ENCODE measurements at places on chromosomes 16 and 17.

DNA sequence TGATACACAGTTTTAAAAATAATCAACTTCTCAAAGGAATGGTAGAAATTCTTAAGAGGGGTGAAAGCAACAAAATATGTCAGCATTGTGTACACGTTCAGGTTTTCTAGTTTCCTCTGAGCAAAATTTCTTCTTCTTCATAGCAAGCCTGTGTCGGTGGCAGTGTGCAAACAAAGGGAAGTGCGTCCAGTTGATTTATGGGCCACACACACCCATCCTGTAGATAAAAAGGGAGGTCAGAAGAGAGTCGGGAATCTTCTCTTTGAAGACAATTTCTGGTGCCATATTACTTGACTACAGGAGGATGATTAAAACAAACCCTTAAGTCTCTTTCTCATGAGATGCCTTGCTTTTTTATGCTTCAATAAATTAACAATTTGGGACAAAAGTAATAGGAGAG, 484.1 kb upstream of the SALL1 start:
- no peak for DNase-seq

DNA sequence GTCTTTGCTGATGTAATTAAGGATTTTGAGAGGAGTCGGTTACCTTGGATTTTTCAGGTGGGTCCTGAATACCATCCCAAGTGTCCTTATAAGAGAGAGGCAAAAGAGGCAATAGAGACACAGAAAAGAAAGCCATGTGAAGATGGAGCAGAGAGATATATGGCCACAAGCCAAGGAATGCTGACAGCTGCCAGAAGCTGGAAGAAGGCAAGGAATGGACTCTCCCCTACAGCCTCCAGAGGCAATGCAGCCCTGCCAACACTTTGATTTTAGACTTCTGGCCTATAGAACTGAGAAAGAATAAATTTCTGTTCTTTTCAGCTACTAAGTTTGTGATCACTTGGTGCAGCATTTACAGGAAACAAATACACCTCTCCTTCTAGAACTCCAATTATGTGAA, 8.2 kb upstream of the RNFT1 start:
- no peak for DNase-seq

DNA sequence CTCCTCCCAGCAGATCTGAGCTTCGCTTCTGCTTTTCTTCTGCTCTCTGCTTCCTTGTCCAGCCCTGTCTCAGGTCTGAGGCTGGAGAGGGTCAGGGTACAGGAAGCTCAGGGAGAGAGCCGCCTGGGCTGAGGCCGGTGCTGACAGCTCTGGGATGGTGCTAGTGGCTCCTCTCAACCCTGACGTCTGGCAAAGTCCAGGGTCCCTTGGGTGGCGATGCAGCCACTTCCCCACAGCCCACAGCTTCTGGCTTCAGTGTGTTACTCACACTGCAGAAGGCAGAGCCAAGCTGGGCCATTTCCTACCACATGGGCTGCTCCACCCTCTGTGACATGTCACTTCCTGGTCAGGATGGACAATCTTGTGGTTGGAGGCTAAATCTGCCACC, at the start of gene CD300C:
Gene CD300C, minus strand, starts transcription at position 273 of the 388 bp plus-strand sequence. CDS start 333 bp downstream, outside the sequence.
- no peak for DNase-seq

DNA sequence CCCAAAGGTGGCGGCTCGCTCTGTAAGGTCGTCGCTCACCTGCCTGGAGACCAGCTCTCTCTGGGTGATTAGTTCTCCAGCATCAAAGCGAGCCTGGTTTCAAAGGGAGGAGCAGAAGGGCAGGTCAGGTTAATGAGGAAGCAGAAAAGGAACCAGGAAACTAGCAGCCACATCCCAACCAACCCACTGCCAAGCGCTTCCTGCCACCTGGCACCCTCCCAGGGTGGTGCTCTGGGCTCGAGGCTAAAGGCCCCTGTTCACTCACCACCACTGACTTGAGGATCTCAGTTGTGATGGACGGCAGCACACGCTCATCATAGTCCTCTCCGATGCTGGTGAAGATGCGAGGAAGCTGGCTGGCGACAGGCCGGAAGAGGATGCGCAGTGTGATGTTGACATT, 5.6 kb downstream of the PHB1 start:
- DNase-seq = no peak

DNA sequence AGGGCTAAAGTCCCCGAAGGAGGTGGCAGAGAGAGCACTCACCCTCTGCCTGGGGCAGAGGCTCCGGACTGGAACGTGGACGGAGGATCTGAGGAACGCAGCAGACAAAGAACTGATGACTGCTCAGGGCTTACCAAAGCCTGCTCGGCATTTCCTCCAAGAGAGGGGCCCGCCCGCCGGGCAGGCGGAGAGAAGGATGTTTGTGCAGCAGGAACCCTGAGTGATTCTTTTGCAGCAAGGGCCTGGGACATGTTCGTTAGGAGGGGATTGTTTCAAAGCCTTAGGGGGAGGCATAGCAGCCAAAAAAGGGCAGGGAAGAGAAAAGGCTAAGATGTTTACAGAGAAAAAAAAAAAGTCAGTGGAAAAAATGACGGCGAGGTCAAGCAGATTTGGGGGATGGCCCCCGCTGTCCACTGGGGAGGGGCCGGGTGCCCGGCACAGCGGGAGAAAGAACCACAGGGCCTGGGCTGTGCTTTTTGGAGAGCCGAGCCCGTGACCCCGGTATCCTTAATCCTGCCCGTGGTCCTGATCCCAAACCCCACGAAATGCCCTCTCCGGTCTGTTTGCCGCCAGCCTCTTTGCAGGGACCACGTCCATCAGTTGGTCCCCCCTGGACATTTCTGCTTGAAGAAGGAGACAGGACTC, 129.3 kb downstream of the NTN1 start:
- no peak for DNase-seq

- DNase-seq = no peak
Measured at GRCh38 chr17:28078341-28079229, 36.1 kb downstream of the NLK start.

DNA sequence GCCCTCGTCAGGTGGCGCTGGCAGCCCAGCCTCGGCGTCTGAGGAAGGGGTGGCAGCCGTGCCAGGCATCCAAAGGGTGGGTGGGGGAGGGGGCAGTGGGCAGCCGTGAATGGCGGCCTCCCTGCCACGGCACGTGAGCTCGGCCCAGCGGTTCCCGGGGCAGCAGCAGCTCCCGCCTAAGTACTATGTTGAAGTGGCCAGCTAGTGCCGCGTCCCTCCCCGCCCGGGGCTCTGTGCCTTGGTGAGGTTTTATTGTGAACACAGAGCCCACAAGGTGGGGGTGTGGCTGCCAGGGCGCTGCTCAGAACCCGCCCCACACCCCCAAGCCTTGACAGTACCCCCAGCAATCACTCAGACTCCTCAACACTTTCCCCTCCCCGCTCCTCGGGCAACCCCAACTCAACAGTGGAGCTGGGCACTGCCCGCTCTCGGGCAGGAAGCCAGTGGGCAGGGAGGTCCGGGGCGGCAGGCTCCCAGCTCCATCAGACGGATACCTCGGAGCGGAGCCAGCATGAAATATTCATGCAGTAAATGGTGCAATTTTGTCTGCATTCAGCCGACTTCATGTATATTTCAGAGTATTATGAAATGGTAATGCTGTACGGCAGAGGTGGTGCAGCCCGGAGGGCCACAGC, 80.4 kb downstream of the ENGASE start:
- no peak for DNase-seq

GRCh38 chr17:74859459-74860228, at the start of gene GRIN2C:
Gene GRIN2C, minus strand, starts transcription at chr17:74859885. Its CDS starts 4,793 bp downstream, at chr17:74855092.
- DNase-seq = peak; percentile 31

DNA sequence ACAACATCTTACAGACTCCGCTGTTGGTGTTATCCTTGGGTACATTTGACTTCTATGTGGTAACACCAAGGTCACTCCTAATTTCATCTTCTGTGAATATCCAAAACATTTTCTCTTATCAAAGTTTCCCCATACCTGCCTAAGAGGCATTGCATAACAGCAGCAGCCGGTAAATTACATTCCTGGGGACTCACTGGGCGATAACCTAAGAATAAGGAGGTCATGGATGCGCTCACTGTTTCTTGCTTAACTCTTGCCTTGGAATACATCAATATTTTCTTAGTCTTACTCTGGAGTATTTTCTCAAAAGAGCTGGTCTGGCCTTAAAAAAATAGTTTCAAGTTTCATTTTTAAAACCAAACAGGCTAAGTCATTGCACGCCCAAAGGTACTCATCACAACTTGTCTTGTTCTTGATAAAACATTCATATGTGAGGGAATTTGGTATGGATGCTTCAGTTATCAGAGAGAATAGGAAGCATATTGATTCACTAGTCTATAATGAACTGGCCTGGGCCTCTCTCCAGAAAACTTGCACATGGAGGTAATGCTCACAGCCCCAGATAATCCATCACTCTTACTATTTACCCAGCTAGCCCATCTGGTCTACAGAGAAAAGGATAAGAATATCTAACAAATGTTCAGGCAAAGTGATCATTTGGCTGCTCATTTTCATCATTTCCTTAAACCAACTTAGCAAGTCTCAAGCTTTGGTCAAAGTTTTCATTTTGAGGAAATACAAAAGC, 235.0 kb upstream of the ERCC4 start:
- DNase-seq = no peak

- no peak for DNase-seq
Measured at GRCh38 chr17:51118330-51119195, 2.1 kb downstream of the SPAG9 start.

DNA sequence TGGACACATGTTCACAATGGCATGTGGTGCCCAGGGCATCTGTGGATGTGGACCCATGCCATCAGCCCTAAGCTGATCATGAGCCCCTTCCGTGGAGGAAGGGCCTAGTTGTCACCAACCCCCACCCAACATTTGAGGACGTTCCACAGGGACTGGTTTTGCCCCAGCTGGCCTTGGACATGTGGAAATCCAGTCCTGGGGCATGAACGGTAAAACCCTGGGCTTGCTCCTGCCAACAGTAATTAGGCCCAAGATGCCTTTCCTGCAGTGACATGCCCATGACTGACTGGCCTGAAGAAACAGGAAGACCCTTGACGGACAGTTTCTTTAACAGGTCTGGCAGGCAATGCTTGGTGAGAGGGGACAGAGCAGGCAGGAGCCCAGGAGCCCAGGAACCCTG, 7.7 kb downstream of the TNS4 start:
- no peak for DNase-seq

DNA sequence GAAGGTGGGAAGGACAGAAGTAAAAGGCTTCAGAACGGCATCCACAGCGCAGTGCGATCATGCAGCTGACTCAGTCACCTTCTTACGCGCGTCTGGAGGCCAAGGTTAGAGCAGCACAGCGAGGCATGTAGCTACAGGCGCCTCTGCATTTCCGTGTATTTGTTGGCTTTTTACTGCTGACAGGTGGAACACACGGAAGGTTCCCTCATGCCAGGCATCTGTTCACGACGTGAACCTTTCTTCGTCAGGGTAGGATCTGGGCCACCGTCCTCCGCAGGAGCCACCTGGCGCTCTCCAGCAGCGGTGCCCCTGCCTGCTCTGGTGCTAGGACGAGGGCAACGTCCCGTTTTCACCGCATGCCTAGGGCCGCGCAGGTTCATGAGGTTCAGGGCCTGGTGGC, 15.3 kb downstream of the TMEM204 start:
- DNase-seq = no peak

GRCh38 chr17:65181237-65182061, 44.3 kb downstream of the RGS9 start:
- no peak for DNase-seq

GRCh38 chr17:80453998-80454556, 22.3 kb downstream of the NPTX1 start:
- no peak for DNase-seq

DNA sequence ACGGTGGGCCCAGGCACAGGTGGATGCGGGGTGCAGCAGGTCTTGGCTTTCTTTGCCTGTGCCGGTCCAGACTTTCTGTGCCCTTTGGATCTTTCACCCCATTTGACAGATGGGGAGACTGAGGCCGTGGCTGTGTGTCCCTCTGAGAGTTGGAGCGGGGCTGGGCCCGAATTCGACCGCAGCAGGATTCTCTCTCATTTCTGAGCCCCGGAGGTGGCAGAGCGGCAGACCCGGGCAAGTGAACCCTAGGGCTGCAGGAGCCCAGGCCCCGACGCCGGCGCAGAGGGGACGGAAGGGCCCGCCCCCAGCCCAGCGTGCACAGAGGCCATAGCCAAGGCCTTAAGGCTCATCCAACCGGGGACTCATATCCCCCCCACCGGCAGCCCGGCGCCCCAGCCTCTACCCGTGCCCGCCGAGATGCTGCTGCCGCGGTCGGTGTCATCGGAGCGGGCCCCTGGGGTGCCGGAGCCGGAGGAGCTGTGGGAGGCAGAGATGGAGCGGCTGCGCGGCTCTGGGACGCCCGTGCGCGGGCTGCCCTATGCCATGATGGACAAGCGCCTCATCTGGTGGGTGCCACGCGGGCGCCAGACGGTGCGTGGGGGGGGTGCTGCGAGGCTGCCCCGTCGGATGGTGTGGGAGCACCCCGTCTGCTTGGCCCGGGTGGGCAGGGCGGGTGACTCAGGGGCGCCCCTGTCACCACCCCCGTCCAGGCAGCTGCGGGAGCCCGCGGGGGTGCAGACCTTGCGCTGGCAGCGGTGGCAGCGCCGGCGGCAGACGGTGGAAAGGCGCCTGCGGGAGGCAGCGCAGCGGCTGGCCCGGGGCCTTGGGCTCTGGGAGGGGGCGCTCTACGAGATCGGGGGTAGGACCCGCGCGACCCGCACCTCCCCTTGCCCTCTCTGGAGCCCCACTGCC, 857 bp downstream of the TMC8 start:
- no peak for DNase-seq

GRCh38 chr16:82671741-82672140, 45.0 kb downstream of the CDH13 start:
- peak; percentile 43 for DNase-seq

- DNase-seq = no peak
Measured at GRCh38 chr17:39737760-39738567, at the start of gene GRB7. Gene GRB7, plus strand, starts transcription at chr17:39737938. Its CDS starts 4,364 bp downstream, at chr17:39742302.

- no peak for DNase-seq
Measured at GRCh38 chr17:74937064-74938051, 1.7 kb downstream of the OTOP3 start.

GRCh38 chr17:82003411-82004381, 19.0 kb downstream of the CENPX start:
- no peak for DNase-seq

DNA sequence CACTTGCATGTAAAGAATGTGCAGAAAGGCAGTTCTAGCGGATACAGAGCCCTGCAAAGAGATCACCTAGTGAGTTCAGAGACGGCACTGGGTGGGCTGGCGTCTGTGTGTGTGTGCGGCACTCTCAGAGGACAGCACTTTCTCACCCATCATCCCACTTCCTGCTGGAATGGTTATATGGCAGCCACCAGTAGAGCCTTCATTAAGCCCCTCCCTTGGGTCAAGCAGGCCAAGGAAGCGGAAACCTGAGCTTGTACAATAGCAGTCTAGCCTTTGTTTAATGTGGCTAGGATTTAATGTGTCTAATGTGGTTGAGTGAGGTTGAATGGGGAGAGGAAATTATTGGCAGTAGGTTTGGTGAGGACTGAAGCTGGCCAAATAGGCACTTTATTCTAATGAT, 88.3 kb upstream of the ELAC2 start:
- no peak for DNase-seq
